ENCODE measurements at places on chromosomes 11 and 22.

DNA sequence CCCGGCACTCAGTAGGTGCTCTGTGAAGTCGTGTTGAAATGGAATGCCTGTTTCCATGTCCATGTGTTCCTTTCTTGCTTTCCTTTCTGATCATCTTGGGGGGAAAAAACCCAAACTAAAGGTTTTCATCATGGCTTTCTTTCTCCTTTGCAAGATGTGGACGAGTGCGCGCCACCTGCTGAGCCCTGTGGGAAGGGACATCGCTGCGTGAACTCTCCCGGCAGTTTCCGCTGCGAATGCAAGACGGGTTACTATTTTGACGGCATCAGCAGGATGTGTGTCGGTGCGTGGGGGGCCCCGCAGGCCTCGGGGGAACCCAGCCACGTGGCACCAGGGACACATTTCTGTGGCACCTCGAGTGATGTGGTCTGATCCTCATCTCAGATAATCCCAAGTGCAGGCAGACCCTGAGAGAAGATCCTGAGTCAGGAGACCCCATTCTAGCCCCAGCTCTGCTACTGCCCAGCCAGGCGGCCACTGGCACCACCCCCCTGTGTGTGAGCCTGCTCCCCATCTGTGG is 39.4 kb downstream of the FBLN1 start:
- no peak for DNase-seq

DNA sequence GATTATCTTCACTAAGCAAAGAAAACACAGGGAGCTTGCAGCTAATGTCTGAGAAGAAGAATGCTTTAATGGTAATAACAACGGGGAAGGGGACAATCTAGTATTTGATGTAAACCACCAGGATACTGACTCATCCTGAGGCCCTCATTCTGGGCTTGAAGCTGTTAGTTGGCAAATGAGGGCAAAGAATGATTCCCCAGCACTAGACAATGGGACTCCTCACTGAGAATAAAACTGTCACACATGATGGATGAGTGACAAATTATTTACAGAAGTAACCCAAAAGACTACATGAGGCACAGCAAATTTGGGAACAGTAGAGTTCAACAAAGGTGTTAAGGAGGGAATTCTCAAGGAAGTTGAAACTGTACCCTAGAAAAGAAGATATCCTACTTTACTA is 76.3 kb downstream of the FAM168A start:
- no peak for DNase-seq

DNA sequence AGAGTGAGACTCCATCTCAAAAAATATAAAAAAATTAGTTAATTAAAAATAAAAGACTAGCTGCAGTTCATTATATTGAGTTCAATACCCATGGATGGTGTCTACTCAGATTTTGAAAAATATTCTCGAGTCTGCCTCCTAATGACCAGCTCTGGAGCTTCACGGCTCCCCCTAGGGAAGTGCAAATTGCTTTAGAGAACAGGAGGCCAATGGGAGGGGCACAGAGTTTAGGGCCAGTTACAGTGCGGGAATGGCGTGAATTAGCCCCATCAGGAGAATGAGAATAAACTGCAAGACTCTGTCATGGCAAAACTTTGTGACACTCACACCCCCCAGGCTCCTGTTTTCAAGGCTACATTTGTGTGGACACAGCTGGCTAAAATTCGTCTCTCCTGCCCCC is 4.6 kb downstream of the FGF4 start:
- no peak for DNase-seq

- DNase-seq: no peak
Observed at GRCh38 chr22:23520863-23521440, 59.1 kb downstream of the IGLL1 start.

GRCh38 chr22:32021716-32022115 is 21.3 kb upstream of the SLC5A1 start:
- DNase-seq: no peak

DNA sequence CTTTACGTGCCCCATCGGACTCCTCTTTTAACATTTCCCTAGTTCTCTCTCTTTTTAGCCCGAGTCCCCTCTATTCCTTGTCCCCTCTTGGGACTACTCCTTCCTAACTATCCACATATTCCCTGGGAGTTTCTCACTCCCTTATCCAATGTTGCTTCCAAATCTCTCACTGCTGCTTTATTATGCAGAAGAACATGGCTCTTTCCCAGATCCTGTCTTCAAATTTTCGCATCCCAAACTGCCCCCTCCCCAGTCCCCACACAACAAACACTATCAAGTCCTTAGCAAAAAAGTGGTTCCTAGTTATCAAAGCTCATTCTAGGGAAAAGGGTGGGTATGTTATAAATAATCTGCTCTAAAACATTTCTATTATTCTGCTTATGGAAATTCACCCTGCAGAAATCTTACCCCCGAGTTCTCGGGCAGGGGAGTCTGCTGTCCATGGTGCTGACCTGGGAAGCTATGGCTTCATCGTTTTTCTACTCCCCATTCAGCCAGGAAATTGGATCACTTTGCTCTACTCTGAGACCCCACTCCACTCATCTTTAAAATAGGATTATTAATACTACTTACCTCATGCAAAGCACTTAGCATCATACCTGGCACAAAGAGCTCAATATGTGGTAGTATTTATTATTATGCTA is 393.5 kb downstream of the BUD13 start:
- no peak for DNase-seq

DNA sequence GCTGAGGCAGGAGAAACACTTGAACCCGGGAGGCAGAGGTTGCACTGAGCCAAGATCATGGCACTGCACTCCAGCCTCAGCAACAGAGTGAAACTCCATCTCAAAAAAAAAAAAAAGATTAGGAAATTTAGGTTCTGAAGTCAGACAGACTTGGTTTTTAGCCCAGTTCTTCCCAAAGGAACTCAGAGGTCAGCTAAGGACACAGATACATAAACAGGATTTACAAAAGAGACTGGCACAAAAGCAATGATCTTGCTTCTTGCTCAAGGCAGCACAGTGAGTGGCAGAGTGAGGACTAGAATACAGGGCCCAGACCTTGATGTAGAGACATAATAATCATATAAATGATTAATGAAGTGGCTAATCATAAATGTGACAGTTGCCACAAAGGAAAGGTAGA is 25.4 kb upstream of the RRAS2 start:
- no peak for DNase-seq

GRCh38 chr22:28883657-28883916 is 215 bp downstream of the ZNRF3 start:
- no peak for DNase-seq

GRCh38 chr22:28120691-28121592 is 201.9 kb upstream of the PITPNB start:
- no peak for DNase-seq

DNA sequence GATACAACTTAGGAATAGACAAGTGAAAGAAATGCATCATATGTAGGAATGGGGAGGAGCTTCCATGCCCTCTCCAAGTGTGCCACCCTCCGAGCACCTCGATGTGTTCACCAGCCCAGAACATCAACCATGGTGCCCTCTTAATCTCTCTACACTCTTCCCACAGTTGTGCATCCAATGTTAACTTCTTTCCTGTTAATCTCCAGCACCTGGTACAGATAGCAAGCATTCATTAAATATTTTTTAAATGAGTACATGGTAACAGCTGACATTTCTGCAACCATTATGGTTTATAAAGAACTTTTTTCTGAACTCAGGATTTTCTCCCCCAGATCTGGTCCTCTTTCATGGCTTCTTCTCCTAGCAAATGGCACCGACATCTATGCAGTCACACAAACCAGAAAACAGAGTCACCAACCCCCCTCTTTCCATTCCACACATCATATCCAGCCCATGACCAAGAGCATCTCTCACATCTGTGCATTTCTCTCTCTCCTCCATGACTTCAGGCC is 118.1 kb upstream of the CLPB start:
- DNase-seq: no peak

- DNase-seq: no peak
Observed at GRCh38 chr11:126411971-126412381, 56.5 kb downstream of the ST3GAL4 start.

DNA sequence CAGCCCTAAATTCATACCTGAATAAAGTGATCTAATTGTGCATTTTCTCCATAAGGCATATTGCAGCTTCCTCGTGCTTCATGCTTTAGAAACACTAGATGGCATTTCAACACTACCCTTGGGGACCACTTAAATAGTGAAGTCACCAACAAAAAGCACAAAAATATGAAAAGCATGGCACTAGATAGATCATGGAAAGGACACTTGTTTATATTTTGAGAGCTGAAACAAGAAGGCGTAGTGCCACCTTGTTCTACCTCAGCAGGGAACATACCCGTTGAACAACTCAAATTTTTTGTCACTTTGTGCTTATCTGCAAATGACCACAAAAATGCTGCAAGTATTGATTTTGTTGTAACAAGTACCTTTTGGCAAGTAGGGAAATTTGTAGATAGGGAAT is 8.6 kb downstream of the TBCEL start:
- DNase-seq: no peak

DNA sequence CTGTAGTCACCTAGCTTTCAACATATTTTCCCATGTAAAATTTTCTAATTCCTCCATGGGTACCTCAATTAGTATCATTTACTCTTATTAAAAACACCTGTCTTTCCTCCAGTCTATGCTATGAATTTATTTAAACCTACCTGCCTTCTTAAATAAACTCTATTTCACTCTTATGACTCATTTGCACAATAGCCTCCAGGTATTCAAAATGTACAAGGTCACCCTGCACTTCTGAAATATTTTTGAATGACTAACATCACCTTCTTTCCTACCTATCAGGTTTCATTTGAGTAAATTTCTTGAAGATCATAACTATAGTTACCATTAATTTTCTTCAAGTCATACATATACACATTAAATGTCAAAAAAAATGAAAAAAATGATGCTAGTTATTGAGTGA is 939.7 kb downstream of the DLG2 start:
- DNase-seq: no peak

GRCh38 chr22:36606114-36606513 is 77.1 kb upstream of the EIF3D start:
- no peak for DNase-seq

DNA sequence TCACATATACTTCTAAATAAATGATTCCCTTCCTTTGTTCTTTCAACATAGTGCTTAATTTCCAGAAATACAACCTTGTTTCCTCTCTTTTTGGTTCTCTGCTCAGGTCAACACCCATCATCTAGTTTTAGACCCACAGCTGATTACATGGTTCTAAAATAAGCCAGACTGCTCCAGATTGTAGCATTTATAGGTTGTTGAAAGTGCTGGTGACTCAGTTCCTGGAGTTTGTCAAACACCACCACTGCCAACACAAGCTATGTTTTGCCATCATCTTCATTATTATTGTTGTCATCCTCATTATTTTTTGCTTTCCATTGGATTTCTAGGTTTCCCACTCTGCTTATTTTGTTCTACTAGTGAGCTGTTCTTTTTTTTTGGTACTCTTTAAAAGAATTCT is 22.3 kb upstream of the MMP20 start:
- no peak for DNase-seq

DNA sequence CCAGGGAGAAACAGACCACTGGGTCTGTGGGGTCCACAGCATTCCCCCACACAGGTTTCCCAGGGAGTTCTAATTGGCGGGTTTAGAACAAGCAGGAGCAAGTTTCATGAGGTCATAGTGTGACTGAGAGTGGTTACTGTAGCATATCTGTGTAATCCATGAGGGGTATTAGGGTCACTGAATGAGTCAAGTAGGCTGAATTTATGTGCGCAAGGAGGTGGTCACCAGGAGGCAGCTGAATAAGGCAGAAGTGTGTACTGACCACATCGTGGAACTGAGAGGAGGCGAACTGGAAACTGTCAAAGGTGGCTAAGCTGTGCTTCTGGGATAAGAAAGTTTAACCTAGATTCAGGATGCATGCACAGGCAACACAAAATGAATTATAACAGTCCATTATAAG is 876.0 kb downstream of the METTL15 start:
- DNase-seq: no peak

DNA sequence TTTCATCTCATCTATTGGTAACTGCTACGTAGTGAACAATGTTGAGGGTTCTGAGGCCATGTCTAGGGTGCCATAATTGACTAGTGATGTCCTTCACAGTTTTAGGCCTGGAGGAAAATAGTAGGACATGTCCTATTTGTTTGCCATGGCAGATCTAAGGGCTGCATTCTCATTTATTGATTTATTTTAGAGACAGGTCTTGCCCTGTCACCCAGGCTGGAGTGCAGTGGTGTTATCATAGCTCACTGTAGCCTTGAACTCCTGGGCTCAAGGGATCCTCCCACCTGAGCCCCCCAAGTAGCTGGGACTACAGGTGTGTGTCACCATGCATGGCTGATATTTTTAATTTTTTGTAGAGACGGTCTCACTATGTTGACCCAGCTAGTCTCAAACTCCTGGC is 5.2 kb downstream of the CEP164 start:
- DNase-seq: no peak

DNA sequence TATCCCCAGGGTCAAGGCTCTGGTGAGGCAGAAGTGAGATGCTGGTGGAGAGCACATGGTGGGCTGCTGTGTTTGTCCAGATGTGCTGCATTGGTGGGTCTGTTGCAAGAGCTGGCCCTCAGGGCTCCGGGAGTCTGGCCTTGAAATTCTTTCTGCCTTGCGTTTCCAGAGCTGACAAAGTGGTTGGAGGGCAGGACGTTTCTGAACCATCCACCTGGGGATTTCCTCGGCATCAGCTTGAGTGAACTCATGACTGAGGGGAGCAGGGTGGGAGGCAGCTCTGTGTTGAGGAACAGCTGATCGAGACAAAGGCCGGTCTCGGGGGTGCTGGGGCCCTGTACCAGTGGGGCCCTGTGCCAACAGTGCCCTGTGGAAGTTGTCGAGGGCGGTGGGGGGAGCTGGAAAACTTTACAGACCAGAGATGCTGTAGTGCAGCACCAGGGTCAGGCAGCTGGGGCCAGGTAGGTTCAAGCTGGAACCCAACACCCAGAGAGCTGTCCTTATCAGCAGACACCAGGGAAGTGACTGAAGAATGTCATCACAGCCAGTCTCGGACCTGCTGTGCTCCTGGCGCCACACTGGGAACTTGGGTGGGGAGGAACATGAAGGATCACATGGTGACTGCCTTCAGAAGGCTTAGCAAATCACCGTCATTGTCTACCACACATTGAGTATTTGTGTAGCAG is 4.9 kb downstream of the TSKU start:
- no peak for DNase-seq

- peak; percentile 32 for DNase-seq
Observed at GRCh38 chr11:77819921-77820564, 479 bp downstream of the RSF1 start.

DNA sequence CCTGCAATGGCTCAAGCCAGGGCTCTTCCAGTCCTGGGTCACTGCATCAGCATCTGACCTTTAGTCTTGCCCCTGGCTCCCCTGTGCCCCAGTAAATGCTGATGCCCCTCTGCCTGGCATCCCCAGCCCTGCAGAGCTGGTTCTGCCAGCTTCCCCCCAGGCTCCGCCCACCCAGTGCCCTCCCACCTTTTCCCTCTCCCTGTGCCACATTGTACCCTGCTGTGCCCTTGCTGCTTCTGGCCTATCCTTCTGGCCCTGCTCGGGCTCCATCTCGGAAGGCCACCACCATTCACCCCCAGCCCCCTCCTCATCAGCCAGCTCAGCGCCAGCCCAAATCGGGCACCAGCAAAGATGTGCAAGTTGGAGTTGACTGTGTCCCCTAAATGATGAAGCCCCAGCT is 7.4 kb downstream of the CAPN5 start:
- no peak for DNase-seq

All from stimulated activated naive CD4-positive, alpha-beta T cell treated with Interleukin-2 at 50 U/mL for 16 hours (primary cell).